ENCODE measurements at places on chromosomes 7 and 10. TPM values are rescaled to one million over a fixed set of nuclear protein-coding genes. Genes with fewer than 3 reads are reported as not detected.

DNA sequence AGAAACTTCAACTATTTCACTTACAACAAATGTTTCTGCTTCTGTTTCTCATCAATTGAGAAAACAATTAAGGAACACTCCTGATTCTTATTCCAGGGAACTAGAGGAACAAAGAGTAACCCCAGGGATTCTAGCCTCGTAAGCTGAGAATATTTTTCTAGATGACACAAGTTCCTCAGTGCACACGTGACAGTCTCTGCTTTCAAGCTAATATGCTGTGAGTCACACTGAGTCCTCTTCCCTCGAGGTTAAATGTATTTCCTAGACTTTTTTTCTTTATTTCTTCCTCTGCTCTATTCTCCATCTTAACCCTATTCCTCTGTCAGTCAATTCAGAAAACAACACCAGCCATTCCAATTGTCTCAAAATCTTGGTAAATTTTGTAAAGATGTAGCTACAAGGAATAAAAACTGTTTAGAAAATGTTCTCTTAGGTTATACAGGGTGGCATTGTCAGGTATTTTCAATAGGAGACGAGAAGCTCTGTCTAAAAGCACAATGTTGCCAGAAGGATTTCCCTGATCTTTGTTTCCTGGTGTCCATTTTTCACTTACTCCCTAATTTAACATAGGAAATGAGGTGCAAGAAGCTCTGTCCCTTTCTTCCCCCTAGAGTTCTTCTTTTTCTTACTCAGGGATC, 5.8 kb upstream of the C1GALT1 start:
- DNase-seq: peak; percentile 73

- DNase-seq: peak; percentile 14
These were observed 132.3 kb upstream of the POT1 start for GRCh38 chr7:125061776-125062397.

- DNase-seq: no peak
These were observed 432.5 kb upstream of the PCDH15 start for GRCh38 chr10:55233505-55233904.

GRCh38 chr10:103668351-103669242, 175.1 kb downstream of the NEURL1 start:
- peak; percentile 96 for DNase-seq

DNA sequence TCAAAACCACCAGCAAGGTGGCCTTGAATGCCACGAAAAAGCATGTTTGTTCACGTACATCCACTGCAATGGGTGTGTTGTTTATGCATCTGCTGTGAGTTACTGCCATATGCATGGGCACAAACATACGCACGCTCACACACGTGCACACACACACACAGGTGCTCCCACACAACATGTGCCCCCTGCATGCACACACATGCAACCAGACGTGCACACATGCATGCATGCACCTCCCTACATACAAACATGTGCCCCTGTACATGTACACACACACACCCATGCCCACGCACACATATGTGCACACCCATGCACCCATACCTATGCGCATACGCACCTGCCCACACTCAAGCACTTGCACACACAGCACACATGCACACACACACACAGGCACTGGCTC, 10.1 kb upstream of the DMBT1 start:
- DNase-seq: no peak

DNA sequence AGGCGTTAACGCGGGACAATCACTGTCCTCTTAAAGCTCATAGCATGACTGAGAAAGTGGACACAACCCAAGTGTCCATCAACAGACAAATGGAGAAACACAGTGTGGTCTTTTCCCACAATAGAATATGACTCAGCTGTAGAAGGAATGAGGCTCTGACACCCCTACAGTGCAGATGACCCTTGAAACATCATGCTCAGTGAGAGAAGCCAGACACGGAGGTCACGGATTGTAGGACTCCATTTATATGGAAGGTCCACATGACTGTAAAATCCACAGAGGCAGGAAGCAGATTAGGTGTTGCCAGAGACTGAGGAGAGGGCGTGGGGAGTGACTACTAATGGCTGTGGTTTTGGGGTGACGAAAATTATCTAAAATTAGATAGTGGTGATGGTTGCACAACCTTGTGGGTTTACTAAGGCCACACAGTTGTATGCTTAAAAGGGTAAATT, 6.1 kb upstream of the NCAPG2 start:
- DNase-seq: peak; percentile 88

DNA sequence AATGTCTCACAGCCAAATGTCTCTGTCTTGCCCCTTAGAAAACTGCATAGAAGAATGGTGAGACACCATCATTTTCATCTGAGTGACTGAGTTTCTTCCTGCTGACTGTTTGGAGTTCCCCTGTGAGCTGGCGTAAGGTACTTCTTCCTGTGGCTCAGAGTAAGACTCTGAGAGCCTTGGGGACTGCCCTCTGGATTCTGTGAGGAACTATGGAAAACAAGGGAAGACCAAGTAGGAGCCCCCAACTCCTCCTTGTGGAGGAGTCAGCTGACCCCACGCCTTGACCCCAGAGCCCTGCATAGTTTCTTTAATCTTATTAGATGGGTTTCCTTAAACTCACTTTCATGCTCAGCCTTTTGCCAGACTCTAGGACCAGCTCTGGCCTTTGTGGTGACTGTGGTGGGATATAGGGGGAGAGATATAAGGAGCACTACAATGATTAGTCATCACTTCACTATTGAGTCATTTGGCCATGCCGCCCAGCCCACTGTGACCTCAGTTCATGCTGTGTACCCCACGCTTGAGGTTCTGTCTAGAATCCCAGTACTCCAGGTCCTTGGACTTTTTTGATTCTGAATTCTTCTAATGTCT, 51.8 kb upstream of the FAM133B start:
- DNase-seq: no peak

DNA sequence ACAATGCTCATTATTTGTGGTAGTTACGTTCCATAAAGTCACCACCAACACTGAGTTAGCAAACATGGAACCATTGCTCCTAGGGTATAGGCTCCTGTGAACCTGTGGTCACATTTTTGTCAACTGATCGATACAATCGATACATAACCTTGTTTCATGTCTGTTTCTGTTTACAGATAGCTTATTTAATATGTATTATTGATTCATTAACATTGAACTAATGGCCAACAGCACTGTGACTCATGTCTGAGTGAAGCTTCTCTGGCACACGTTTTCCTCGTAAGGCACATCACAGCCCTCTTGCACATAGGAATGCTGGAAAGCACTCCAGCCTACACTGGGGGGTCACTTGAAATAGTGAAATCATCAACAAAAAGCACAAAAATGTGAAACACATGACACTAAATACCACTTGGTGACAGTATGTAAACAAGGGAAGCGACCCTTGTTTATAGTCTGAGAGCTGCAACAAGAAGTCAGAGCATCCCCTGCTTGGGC, 27.0 kb downstream of the GHRHR start:
- DNase-seq: no peak

DNA sequence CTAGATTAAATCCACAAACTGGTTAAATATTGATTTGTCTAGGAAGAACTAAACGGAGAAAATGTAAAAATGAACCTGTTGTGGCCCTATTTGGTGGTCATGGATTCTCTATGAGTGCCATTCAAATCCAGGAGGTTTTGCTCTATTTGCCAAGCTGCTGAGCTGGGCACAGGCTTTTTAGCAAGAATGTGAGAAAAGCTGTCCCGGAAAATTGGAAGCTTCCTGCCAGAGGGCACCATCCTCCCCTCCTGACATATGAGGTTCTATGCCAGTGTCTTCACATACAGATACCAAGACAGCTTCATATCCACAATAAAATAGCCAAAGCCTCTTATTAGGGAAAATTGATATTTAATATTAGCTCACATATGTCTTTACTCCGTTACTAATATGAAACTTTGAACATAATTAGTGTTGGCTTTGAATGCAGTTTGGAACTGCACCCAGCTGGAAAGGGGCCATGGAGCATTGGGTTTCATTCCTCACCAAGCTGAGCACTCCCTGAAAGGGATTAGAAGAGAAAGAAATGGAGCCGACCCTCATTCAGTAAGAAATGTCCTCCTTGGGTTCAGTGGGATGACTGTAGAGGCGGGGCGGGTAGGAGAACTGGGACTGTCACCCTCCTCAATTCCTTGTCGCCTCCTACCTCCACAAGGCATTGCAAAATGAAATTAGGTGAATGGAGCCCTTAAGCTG, 47.8 kb downstream of the NRCAM start:
- DNase-seq: peak; percentile 30

- no peak for DNase-seq
These were observed 55.6 kb downstream of the NOC3L start for GRCh38 chr10:94307046-94307615.

DNA sequence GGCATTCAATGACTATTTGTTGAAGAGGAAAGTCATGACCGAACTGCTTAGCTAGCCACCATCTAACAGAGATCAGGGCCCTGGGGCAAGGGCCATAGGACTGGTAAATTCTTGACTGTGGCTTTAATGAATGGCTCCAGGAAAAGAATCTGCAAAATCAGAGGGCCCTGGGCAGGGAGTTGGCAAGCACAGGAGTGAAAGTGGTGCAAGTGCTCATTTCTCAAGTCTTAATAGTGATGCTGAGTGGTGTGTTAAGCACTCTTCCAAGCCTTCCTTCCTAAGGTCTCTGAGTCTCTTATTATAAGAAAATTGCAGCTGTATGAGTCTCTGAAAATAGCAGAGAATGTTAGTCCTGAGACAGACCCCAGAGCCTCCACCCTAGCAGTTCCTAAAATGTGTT, 46.3 kb upstream of the EGR2 start:
- DNase-seq: no peak

- no peak for DNase-seq
These were observed 183.5 kb downstream of the RNF133 start for GRCh38 chr7:122515404-122515803.

GRCh38 chr7:75888464-75889222, 9.8 kb downstream of the RHBDD2 start:
- no peak for DNase-seq

GRCh38 chr7:158021836-158022235, 565.8 kb downstream of the PTPRN2 start:
- DNase-seq: no peak

- no peak for DNase-seq
These were observed 213.3 kb downstream of the WDR11 start for GRCh38 chr10:121064491-121064890.

DNA sequence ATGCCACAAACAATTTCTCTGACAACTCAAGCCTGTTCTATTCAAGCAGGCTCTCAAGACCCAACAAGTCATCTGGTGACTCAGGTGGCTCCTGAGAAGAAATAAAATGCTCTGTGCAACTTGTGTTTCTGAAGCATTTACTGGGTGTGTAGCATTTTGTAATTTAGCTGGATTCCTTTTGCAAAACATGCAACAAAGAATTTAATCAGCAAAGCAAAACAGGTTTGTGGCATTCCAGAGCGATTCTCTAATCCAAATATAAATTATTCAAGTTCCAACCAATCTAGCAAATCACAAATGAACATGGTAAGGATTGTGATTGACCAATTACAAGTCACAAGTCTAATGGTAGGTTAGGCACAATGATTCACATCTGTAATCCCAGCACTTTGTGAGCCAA, 39.8 kb upstream of the C10orf67 start:
- DNase-seq: no peak

The SLC13A1 gene
- not detected for total RNA-seq

The FAM25C gene
- not detected for total RNA-seq

The ZNF365 gene
- 9.1 TPM for total RNA-seq

The GPR85 gene
- total RNA-seq: 7.2 TPM

The MINPP1 gene
- 22.1 TPM for total RNA-seq

The PIK3CG gene
- total RNA-seq: not detected

The CNOT4 gene
- 14.1 TPM for total RNA-seq

The CALHM3 gene
- total RNA-seq: not detected

The RGR gene
- not detected for total RNA-seq

The NEUROG3 gene
- not detected for total RNA-seq
